ENCODE measurements at places on chromosomes 2 and 18.

- no peak for DNase-seq
Observed at GRCh38 chr2:65576861-65577601, 144.6 kb upstream of the SPRED2 start.

DNA sequence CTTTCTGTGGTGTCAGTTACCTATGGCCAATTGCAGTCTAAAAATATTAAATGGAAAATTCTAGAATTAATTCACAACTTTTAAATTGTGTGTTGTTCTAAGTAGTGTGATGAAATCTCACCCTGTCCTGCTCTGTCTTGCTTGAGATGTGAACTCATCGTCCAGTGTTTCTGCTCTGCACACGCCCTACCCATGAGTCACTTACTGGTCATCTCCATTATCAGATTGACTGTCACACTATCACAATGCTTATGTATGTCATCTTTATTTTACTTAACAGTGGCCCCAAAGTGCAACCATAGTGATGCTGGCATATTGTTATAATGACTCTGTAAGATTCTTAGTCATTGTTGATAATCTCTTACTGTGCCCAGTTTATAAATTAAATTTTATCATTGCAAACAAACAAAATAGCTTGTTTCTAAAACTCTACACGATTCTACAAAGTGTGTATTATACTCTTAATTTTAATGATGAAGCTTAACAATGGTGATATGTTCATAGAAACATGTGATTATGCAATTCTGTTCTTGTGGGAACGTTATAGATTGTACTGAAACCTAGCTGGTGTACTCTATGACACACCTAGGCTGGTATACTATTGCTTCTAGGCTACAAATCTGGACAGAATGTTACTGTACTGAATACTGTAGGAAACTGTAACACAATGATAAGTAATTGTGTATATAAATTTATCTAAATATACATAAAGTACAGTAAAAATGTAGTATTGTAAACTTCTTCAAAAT lies 1086.8 kb upstream of the PIK3C3 start:
- DNase-seq = no peak

- DNase-seq = no peak
Observed at GRCh38 chr18:75529394-75529793, 101.9 kb upstream of the SMIM21 start.

DNA sequence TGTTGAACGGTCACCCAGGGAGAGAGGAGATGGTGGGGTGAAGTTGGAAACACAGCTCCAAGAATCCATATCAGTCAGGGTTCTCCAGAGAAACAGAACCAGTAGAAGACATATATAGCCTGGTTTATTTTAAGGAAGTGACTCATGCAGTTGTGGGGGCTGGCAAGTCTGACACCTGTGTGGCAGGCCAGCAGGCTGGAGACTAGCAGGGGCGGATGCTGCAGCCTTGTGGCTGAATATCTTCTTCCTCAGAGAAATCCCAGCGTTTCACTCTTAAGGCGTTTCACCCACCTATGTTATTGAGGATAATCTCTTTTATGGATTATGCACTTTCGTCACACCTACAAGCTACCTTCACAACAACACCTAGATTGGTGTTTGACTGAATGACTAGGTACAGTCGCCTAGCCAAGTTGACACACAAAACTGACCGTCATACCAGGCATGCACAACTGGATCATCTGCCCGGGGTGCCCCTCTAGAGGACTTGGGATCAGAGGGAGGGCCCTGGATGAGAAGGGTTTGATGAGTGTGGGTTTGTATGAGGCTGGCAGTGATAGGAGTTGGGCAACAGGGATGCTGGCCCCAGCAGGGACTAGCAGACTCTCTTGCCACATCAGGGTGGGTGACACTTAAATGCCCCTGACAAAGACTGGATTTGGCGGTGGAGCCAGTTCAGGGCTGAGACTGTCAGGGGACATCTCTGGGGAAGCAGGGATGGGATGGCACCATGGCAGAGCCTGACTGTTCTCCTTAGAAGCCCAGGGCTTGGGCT lies 23.4 kb downstream of the MROH2A start:
- DNase-seq = no peak

DNA sequence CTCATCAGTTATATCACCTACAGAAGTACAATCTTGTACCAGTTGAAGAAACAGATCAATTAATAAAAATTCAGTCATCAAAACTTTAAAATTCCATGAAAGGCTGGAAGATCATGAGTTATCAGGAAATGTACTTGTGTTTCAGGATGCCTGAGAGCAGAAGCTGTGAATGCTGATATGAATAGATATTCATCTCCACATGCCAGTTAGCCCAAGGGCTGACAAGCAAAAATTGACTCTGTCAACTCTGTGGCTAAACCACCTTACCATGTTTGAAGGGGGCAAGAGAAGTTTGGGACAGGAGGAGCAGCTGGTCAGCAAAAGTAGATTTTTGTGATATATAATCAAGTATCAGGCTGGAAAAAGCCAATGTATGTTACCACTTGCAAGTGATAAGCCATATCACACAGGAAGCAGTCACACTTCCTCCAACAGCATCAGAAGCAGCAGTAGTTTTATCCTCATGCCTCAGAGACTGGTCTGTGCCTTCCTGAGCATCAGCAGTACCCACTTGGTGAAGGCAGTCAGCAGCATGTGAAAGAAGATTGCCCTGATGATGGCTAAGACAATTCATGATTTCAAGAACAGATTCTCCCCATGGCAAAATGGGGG lies 328.2 kb upstream of the CNTNAP5 start:
- peak; percentile 93 for DNase-seq

GRCh38 chr2:133811409-133812125 lies 243.3 kb upstream of the NCKAP5 start:
- no peak for DNase-seq

GRCh38 chr18:36329684-36330434 lies 32.3 kb downstream of the FHOD3 start:
- no peak for DNase-seq

DNA sequence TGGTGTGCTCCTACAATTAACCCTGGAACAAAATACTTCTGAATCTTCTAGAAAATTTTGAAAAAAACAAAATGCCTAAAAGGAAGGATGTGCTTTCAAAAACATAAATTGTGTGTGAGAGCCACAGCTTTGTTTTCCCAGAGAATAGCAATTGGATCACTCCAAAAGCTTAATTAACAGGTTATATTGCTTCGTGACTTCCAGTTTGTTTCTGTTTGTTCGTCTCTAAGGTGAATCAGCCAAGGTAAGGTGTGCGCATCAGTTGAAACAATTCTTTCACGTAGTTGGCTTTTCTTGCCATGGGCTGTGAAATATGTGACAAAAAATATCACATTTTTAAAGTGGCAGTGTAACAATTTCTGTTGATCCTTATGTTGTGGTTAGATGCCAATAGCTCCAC lies 90.3 kb upstream of the BARD1 start:
- no peak for DNase-seq
